SW 1271 (cell line): ENCODE measurements at places on chromosomes 5 and 9.

GRCh38 chr5:177957241-177957640 lies 38.8 kb downstream of the PROP1 start:
- no peak for DNase-seq

GRCh38 chr9:70868661-70869652 lies 252.5 kb downstream of the TRPM3 start:
- no peak for DNase-seq

GRCh38 chr5:8068078-8068477 lies 199.1 kb downstream of the MTRR start:
- DNase-seq, result no peak

DNA sequence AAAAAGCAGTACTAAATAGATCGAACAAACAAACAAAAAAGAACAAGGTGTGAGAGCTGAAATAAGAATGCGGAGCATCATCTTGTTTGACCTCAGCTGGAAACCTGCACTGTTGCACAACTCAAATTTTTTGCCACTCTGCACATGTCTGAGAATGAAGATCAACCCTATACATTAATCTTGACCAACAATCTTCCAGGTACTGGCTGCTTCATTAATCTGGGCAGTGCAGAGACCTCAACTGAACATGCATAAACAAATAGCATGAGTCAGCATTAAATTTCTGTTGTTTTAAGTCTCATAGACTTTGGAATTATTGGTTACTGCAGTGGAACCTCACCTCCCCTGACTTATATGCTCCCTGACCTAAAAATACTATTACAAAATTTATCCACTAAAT lies 114.6 kb upstream of the FTMT start:
- DNase-seq, result no peak

GRCh38 chr5:14245132-14245925 lies 102.2 kb downstream of the TRIO start:
- DNase-seq, result no peak

DNA sequence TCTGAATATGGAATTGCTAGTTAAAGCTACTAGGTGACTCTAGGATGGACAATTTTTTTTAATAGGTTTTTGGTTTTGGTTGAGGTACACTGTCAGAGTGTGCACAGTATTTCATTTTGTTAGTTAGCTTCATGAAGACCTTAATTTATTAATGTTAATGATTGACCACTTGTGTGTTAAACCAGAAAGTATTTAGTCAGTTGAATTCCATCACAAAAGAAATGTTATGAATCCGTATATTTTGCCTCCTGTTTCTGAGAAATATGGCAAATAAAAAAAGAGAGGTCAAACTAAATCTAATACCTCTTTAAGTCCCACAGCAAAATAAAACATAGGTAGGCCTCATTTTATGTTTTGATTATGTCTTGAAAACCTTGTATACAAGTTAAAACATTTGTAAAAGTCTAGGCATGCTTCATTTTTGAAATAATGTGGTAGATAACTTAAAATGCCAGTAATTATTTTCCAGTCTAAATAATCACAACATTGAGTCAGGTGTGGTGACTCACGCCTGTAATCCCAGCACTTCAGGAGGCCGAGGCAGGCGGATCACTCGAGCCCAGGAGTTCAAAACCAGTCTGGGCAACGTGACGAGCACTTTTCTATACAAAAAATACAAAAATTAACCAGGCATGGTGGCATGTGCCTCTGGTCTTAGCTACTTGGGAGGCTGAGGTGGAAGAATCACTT lies 50.8 kb downstream of the ITGA1 start:
- no peak for DNase-seq

GRCh38 chr5:84080908-84081307 lies 303.8 kb downstream of the EDIL3 start:
- no peak for DNase-seq

- no peak for DNase-seq
Measured at GRCh38 chr5:140249536-140249935, 53.4 kb downstream of the PFDN1 start.

GRCh38 chr9:83239747-83240146 lies 176.8 kb upstream of the RASEF start:
- DNase-seq, result no peak

GRCh38 chr5:62273687-62274086 lies 32.3 kb upstream of the KIF2A start:
- no peak for DNase-seq

GRCh38 chr5:137760719-137761516 lies 6.8 kb upstream of the HNRNPA0 start:
- no peak for DNase-seq

- DNase-seq, result no peak
Measured at GRCh38 chr9:113349445-113350094, at the start of gene BSPRY. Gene BSPRY, plus strand, starts transcription at chr9:113349541. Its CDS starts 39 bp downstream, at chr9:113349580.

DNA sequence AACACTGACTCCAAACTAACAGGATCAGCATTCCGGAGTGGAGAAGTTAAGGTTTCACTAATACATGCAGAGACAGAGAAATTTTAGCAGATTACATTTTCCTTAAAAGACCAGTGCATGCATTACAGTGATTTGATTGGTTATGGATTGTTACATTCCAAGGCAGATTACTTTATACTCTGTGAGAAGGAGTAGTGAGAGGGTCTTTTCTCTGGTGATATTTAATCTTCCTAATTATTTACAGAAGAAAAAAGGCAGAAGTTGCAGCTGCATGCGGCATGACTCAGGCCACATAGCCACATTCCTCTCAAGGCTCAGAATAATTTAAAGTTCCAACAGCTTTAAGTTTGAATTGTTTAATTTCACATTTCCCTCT lies 53.0 kb upstream of the PDZD2 start:
- DNase-seq, result no peak

DNA sequence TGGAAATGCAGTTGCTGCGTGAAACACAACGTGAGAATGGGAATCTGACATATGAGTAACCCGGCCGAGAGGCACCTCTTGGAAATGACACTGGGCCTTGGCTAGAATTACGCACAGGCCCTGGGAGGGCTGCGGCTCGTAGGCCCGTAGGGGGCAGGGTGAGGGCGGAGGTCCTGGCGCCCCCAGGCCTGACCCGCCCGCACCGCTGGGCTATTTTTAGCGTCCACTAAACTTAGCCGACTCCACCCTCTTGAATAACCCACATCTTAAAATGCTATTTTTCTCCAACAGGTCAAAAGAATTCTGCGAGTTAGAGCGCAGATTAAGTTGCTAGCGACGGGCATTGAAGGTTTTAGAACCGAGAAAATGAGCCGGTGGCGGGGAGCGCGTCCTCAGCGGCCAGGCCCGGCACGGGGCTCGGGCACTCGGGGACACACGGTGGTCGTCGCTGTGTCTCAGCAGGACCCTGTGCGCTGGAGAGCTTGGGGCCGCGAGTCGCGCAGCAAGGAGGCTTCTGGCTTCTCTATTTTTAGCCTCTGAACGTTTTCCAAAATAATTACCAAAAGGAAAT lies 168.5 kb downstream of the AUH start:
- DNase-seq, result no peak

DNA sequence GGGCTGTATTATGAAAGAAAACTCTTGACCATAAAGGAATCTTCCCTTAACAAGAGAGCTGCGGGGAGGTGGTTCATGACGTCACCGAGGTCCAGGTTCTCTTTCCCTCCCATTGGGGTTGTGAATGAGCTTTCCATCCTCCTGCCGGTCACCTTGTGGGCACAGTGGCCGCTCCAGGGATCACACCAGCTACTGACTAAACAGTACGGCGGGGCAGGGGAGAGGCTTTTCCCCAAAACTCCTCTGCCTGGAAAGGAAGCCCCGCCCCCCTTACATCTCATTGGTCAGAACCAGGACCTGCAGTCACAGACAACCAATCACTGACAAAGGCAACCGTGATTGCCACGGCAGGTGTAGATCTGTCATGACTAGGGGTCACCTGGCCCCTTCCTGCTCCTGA lies 35.6 kb downstream of the ROR2 start:
- DNase-seq, result no peak
